Germinal center (tissue), 1 donor: ENCODE measurements at places on chromosomes 12 and 14.

DNA sequence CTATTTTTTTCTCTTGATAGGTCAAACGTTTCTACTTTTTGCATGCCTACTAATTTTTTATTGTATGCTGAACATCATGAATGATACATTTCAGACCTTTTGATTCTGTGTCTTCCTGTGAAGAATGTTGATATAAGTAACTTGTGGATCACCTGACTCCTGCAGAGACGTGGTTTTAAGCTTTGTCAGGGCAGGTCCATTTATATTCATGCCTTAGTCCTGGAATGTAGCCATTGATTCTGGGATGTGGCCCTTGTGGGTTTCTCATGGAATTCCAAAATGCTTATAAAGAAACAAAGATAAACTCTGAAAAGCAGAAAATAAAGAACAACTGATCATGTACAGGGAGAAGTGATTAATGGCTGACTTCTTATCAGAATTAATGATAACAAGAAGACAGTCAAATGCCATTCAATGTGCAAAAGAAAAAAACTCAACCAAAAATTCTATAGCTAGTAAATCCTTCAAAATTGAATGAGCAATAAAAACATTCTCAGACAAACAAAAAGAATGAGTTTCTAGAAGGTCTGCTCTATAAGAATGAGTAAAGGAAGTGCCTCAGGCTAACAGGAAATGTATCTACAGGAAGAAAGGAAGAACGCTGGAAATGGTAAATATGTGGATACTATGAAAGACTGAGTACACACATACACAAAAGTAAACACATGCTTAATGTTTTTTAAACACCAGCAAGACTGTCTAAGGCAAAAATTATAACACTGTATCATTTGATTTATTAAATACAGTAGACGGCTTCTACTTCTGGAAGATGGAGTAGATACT lies 284.8 kb upstream of the DIO3 start:
- DNase-seq = no peak

DNA sequence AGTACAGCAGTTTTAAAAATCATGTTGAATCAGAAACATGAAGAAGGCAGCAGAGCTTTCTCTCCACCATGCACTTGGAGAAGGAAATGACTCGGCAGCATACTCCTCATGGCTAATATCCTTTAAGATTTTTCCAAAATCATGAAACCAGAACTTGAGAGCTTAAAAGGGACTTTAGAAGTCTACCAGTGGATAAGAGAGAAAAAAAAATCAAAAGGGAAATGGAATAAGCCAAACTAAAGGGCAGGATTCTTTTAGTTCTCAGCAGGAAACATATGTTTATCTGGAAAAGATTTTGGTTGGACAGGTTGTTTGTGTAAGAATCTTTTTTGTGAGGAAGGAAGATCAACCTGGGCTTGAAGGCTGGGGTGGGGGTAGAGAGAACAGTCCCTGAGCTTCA lies 111.8 kb downstream of the PRKCH start:
- no peak for DNase-seq

- no peak for DNase-seq
Observed at GRCh38 chr14:89564989-89565388, 148.0 kb upstream of the FOXN3 start.

- no peak for DNase-seq
Observed at GRCh38 chr12:108403952-108404351, 64.8 kb upstream of the CMKLR1 start.

- no peak for DNase-seq
Observed at GRCh38 chr12:15763328-15763727, 25.9 kb downstream of the EPS8 start.

- no peak for DNase-seq
Observed at GRCh38 chr14:91244501-91244901, at the start of gene GPR68. GPR68 (minus strand) TSS chr14:91244704; CDS start chr14:91235050, 9,654 bp downstream.

DNA sequence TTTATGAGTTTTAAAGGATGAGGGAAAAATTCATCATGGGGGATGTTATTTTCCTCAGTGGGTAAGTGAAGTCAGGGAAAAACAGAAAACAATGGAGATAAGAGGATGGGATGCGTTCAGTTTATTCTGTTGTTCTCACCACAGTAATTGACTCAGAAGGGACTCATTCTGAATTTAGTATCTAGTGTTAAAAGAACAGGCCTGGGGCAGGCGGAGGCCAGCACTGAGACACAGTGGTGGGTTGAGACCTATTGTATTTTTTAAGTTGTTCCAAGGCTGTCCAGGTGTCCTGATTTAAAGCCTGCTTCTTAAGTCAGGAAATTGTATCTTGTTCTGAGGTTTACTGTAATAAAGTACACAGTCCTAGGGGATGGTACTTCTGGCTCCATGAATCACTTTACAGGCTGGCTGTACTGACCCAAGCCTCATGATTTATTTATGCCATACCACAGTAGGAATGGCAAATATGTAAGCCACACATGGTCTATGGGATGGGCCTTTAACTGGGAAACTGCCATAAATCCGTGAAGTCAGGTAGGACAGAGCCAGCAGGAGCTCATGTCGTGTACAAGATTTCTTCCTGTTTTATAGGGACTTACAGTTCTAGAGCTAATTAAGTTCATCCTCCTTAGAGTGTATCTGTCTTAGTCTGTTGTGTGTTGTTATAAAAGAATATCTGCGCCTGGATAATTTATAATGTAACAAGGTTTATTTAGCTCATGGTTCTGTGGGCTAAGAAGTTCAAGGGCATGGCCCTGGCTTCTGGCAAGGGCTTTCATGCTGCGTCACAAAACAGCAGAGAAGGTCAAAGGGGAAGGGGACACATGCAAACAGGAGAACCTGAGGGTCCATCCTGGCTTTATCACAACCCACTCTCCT lies 244.1 kb downstream of the FBXL14 start:
- DNase-seq = no peak

DNA sequence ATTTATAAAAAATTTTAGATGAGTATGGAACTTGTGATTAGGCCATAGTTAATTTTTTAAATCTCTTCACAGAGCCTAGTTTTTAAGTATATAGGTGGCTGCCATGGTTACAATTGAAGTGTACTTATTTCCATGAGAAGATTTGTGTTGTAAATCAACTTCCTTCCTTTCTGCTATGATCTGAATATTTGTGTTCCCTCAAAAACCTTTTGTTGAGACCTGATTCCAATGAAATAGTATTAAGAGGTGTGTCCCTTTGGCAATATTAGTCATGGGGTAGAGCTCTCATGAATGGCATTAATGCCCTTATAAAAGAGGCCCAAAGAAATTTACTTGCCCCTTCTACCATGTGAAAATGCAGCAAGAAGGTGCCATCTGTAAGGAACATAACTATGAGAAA lies 28.8 kb downstream of the ETNK1 start:
- DNase-seq = no peak

DNA sequence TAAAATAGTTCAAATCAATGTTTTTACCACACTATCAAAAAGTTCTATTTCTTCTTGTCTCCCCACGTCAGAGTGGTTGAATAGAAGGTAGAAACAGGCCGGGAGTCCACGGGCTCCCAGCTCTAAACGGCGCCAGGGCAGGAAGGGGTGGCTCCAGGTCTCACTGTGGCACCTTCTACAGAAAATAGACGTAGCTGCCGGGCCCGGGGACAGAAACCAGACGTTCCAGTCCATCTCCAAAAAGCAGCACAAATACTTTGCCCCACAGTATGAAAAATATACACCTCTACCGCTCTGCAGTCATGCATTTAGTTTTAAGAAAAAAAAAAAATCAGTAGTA lies 30.9 kb downstream of the CCNK start:
- no peak for DNase-seq

- DNase-seq = no peak
Observed at GRCh38 chr14:84857571-84857970, 672.4 kb upstream of the FLRT2 start.

GRCh38 chr12:13539051-13539450 lies 342.5 kb downstream of the EMP1 start:
- no peak for DNase-seq

- DNase-seq = no peak
Observed at GRCh38 chr12:68667896-68668295, 18.9 kb upstream of the NUP107 start.

GRCh38 chr14:99560922-99561683 lies 42.9 kb downstream of the CCDC85C start:
- DNase-seq = no peak

GRCh38 chr14:77503138-77503537 lies 4.5 kb upstream of the ISM2 start:
- no peak for DNase-seq

- DNase-seq = no peak
Observed at GRCh38 chr12:120132054-120132836, 15.7 kb upstream of the RAB35 start.
